ENCODE measurements at places on chromosomes 3 and 15. TPM values are rescaled to one million over a fixed set of nuclear protein-coding genes. Genes with fewer than 3 reads are reported as not detected.

TP63 gene
- 0.56 TPM for total RNA-seq

SEMA6D gene
- 62.0 TPM for total RNA-seq

CACNA1D gene
- total RNA-seq = 85.7 TPM

ISG20 gene
- total RNA-seq = 3.1 TPM

PSMD2 gene
- total RNA-seq = 195 TPM

CLSTN2 gene
- total RNA-seq = 96.6 TPM

DAZL gene
- total RNA-seq = not detected

ABHD17C gene
- 17.7 TPM for total RNA-seq

TM6SF1 gene
- 16.7 TPM for total RNA-seq

IL17RC gene
- total RNA-seq = 15.7 TPM

XIRP1 gene
- 0.23 TPM for total RNA-seq

TTC23 gene
- 21.2 TPM for total RNA-seq

MCTP2 gene
- 8.0 TPM for total RNA-seq

RCCD1 gene
- total RNA-seq = 14.4 TPM

HIGD2B gene
- total RNA-seq = not detected

PPP1R14D gene
- not detected for total RNA-seq

UROC1 gene
- total RNA-seq = 0.41 TPM

TRIM71 gene
- total RNA-seq = 0.66 TPM

BOC gene
- 23.9 TPM for total RNA-seq

SLCO2A1 gene
- total RNA-seq = 9.2 TPM

DCBLD2 gene
- total RNA-seq = 14.7 TPM

CD200R1 gene
- total RNA-seq = 0.64 TPM

CCDC39 gene
- 2.6 TPM for total RNA-seq
